ENCODE measurements at places on chromosomes 1 and 21.
A peak's percentile ranks its signal among the peaks of the same experiment; 100 is the strongest.

DNA sequence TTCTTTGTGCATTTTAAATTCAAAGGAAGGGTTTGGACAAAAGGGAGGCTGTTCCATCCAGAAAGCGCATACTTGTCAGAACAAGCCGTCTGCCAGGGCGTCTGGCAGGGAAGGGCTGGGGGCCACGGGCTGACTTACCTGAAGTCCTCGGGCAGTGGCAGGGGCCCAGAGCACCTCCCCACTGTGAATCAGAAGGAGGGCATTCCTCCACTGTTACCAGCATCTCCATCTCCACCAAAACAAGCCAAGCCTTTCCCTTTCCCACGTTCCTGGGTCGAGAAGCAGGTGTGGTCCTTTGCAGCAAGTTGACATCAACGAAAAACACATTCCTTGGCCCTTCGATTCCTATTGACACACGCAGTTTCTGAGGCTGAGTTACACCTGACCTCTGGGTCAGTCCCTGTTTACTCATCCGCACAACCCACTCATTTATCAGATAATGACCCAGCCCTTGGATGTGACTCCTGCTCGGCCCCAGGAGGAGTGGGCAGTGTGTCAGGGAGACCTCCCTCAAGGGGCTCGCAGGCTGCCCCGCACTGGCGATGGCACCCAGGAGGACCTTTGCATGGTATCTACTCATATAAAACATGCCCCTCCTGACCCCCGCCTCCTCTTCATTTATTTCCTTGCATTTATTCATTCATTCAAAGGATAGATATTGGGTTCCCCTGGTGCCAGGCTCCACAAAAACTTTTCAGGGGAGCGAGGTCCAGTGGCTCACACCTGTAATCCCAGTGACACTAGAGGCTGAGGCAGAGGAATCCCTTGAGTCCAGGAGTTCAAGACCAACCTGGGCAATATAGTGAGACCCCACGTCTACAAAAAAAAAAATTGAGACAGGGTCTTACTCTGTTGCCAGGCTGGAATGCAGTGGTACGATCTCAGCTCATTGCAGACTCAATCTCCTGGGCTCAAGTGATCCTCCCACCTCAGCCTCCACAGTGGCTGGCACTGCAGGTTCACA lies 60.2 kb downstream of the TOMM20 start:
- no peak for DNase-seq

DNA sequence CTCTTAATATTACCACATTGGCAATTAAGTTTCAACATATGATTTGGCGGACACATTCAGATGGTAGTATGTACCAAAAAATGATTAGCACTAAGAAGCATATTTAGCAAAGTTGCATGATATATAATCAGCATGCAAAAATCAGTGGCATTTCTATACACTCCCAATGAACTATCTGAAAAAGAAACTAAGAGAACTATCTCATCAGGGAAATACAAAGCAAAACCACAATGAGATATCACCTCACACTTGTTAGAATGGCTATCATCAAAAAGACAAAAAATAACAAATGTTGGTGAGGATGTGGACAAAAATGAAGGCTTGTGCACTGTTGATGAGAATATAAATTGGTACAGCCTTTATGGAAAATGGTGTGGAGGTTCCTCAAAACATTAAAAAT lies 31.4 kb upstream of the DENND1B start:
- DNase-seq = no peak

- DNase-seq = no peak
Observed at GRCh38 chr1:4653328-4653660, 1.1 kb upstream of the AJAP1 start.

DNA sequence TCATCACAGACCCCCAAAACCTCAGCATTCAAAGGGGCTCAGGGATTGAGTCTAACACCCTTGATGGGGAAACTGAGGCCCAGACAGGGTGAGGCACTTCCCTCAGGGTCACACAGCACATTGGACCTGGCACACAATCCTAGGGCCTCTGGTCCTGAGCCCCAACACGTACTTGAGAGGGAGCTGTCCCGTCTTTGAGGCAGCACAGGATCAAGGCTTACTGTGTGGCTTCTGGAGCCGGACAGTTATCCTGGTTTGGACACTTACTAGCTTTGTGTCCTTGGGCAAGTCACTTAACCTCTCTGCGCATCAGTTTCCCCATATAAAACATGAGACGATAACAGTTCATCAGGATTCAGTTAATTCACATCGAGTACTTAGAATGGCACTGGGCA lies 26.5 kb downstream of the RUNX3 start:
- DNase-seq = no peak

DNA sequence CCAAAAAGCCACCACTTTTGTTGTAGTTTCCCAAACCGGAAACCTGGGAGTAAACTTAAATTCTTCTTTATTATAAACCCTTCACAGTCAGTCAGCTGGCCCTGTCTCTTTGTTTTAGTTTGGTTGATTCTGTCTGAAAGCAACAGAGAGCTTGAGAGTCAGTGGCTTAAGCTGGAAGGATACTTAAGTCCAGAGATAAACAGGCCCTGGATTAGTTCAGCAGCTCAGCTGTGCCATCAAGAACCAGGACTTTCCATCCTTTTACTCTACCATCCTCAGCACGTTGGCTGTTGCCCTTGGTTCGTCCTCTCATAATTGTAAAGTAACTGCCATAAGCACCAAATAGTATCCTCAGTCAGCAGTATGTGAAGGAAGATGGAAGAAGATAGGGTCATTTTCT lies 4.5 kb downstream of the DESI2 start:
- DNase-seq = no peak

GRCh38 chr1:212622906-212623305 lies 14.3 kb downstream of the ATF3 start:
- DNase-seq = no peak

- DNase-seq = no peak
Observed at GRCh38 chr1:18448889-18449288, 31.8 kb upstream of the KLHDC7A start.

DNA sequence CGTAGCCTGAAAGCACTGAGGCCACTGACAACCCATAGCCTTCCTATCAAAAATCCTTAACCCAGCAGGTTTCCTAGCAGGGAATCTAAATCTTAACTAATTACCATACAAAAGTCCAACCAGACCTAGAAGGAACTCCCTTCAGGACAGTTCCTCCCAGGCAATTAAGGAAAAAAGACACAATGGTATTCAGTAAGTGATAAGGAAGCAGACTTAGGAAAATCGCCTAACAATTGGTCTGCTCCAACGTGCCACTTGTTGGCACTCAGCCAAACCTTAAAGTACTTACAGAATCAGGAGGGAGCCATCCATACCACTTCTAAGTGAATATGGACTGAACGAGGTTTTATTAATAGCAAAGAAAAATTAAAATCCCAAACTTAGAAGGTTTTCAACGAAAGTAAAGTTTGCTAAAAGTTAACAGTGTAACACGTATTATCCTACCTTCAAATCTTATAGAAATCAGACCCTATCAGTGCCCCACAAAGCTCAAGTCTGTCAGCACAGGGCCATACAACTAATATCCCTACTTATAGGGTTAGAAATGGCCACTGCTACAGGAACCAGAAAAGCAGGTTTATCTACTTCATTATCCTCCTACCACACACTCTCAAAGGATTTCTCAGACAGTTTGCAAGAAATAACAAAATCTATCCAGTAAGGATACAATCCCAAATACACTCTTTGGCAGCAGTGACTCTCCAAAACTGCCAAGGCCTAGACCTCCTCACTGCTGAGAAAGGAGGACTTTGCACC lies 29.0 kb downstream of the SPATA6 start:
- DNase-seq = no peak

DNA sequence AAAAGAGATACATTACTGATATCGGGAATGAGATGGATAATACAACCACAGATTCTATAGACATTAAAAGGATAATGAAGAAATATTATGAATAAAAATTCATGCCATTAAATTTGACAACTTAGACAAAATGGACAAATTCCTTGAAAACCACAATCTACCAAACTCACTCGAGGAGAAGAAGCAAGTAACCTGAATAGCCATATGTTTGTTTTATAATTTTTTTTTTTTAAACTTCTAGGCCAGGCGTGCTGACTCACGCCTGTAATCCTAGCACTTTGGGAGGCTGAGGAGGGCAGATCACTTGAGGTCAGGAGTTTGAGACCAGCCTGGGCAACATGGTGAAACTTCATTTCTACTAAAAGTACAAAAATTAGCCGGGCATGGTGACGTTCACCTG lies 327.9 kb downstream of the VAV3 start:
- no peak for DNase-seq

DNA sequence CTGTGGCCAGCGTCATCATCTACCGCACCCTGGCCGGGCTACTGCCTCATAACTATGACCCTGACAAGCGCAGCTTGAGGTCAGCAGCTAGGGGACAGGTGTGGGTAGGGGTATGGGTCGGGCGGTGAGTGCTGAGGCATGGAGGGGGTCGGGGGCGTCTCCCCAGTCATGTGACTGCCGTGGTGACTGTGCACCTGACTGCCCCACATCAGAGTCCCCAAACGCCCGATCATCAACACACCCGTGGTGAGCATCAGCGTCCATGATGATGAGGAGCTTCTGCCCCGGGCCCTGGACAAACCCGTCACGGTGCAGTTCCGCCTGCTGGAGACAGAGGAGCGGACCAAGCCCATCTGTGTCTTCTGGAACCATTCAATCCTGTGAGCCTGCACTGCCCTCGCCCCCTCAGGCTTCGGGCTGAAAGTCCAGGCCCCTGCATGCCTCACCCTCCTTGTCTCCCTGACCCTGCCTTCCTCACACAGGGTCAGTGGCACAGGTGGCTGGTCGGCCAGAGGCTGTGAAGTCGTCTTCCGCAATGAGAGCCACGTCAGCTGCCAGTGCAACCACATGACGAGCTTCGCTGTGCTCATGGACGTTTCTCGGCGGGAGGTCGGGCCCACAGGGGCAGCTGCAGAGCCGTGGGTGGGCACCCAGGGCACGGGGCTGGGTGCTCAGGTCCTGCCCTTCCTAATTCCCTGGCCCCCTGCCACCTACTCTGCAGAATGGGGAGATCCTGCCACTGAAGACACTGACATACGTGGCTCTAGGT lies 13.5 kb downstream of the PSRC1 start:
- DNase-seq = no peak

GRCh38 chr1:10973552-10973951 lies 38.9 kb upstream of the TARDBP start:
- no peak for DNase-seq

GRCh38 chr1:36099681-36100341 lies 11.1 kb downstream of the ADPRS start:
- peak; percentile 70 for DNase-seq

GRCh38 chr21:32457962-32458361 lies 45.5 kb downstream of the EVA1C start:
- DNase-seq = no peak

- DNase-seq = no peak
Observed at GRCh38 chr1:198878566-198878965, 239.7 kb downstream of the PTPRC start.

- no peak for DNase-seq
Observed at GRCh38 chr21:45577801-45578175, 35.5 kb upstream of the SLC19A1 start.

- DNase-seq = no peak
Observed at GRCh38 chr1:182213163-182213562, 151.7 kb upstream of the ZNF648 start.

DNA sequence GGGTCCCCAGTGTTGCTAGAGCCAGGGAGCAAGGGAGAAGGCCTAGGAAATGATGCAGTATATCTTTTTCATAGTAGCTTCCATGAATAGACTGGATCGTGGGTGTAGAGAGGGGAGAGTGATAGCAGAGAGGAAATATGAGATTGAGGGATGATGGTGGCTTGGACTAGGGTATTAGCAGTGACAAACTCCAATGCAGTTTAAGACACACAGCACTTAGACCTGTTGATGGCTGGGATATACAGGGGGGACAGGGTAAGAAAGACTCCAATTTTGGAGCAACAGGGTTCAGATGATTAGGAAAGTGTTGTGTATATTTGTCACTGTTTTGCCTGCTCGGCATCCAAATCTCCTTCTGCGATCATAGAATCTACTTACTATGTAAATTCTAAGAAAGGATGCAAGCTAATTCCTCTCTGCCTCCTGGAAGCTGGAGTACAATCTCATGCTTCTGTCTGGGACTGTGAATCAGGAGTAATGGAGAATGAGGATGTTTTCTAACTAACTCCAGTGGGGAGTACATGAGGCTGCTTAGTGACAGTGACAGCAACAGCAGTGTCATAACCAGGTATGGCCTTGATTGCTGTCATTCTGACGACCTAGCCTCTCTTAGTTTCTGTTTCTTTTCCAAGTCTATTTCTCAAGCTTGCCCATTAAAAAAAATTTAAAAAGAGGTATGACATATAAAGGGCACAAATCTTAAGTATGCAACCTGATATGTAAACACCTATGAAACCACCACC lies 47.5 kb downstream of the SYDE2 start:
- no peak for DNase-seq

- DNase-seq = no peak
Observed at GRCh38 chr1:57072401-57073110, 106.7 kb upstream of the C8B start.

DNA sequence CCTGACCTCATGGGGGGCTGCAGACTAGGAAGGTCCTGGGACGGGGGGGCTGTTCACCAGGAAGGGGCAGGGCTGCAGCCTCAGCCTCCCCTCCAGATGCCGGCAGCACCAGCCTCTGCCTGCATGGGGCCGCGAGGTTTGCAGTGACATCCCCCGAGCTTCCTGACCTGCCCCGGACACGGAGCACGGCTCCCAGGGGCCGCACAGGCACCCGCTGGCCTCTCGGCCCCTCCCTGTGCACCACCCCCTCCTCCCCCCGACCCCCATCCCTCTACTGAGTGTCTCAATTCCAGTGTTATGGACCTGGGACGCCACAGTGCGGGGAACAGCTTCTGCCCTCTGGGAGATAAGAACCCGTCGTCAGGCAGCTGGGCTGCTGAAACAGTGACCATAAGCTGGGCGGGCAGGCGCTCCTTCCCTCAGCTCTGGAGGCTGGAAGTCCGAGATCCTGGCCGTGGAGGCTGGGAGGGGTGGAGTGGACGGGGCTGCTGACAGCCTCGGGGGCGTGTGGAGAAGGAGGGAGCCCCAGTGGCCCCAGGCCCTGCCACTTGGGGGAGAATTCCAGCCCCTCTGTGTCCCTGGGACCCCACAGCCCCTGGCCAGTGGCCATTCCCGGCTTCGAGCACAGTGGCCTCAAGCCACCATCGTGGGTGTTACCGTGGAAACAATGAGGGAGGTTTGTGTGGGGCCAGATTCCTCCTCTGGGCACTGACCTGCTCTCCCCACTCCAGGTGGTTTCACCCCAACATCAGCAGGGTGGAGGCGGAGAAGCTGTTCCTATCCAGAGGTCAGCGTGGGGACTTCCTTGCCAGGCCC lies 11.6 kb downstream of the RNF223 start:
- DNase-seq = no peak

- no peak for DNase-seq
Observed at GRCh38 chr1:86757272-86757984, 53.1 kb downstream of the SH3GLB1 start.

All from activated T-cell treated with anti-CD3 and anti-CD28 coated beads for 48 hours (primary cell).